ENCODE measurements at places on chromosomes 2 and 18. TPM values are rescaled to one million over a fixed set of nuclear protein-coding genes. Genes with fewer than 3 reads are reported as not detected.

The REG3G gene
- total RNA-seq = not detected

The ALK gene
- total RNA-seq = 0.30 TPM

The SLC5A7 gene
- total RNA-seq = 0.98 TPM

The UGT1A3 gene
- not detected for total RNA-seq

The CGREF1 gene
- total RNA-seq = not detected

The NAPG gene
- 28.8 TPM for total RNA-seq

The RAB27B gene
- total RNA-seq = 28.1 TPM

The FRZB gene
- total RNA-seq = 5.7 TPM

The RGPD3 gene
- 0.13 TPM for total RNA-seq

The POTEI gene
- 0.07 TPM for total RNA-seq

The GNLY gene
- total RNA-seq = 24.1 TPM

The FSIP2 gene
- 0.11 TPM for total RNA-seq

The IL1A gene
- total RNA-seq = 4.7 TPM

The SPATS2L gene
- 86.1 TPM for total RNA-seq

GRCh38 chr2:137938204-137938603 lies 26.1 kb upstream of the HNMT start:
- H3K27ac ChIP-seq = no peak overlapping the region
- DNase-seq = no peak
- no peaks in the 10 kb centered on the region for H3K4me1 ChIP-seq
- H3K27me3 ChIP-seq = no peaks in the 10 kb centered on the region
- H3K36me3 ChIP-seq = no peaks in the 10 kb centered on the region

DNA sequence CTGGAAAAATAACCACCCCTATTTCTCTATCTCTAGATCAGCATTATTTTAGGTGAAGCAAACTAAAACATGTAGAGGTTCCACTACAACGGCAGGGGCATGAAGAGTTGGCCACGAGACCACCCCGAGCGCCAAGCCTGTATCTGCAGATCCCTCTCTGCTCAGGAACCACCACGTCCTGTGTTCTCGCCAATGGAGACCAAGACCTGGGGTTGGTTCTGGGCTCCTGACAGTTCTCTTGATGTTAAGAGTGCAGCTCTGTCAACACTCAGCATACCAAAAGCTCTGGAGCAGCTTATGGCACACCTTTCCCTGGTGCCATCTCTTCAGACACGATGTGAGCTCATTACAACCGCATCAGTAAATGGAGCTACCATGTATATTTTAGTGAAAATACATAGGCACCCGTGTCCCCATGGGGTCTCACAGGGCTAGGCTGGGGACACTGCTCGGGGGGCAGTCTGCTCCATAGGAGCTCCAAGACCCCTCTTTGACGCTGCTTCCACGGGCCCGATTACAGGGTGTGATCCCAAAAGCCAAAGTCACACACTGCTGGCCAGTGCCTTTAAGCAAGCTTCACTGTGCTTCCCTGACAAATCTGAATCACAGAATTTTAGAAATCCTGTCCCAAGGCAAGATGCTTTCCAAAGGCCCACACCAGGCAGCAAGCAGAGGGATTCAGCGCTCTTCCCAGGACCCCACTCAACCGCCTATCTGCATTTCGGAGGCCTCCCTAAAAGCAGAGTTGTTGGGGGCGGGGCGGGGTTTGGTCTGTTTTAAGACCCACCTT lies 72.2 kb downstream of the EMILIN2 start:
- no peaks in the 10 kb centered on the region for H3K27me3 ChIP-seq
- no peak overlapping the region for H3K27ac ChIP-seq
- DNase-seq = no peak
- H3K4me3 ChIP-seq = no peak overlapping the region
- H3K36me3 ChIP-seq = peaks cover 89% of the 10 kb centered on the region

DNA sequence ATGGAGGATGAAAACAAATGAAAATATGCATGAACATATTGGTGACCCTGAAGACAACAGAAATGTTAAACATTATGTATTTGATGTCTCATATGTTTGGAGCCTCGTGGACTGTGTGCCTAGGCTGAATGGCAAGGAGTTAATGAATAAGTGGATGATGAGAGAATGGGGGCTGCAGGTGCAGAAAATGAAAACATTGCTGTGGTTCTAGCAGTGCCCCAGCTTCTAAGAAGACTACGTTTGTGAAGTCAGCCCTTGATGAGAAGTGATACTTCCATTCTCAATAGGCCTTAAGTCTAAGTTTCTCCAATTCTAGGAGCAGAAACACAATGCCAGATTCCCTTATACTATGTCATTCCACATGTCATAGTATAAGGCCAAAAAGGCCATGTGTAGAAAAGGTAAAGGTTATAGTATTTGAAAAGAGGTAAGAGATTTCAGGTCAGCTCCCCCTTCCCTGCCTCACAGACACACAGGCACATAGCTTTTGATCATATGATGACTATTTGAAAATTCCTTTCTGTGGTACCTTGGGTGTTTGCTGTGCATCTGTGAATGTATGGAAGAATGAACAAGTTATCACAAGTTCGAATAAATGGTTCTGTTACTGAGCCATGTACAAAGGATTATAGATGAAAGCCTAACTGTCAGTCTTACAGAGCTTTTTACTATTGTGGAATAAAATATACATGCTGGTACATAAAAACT lies 280.8 kb downstream of the SETBP1 start:
- no peak overlapping the region for H3K27ac ChIP-seq
- no peak overlapping the region for H3K4me3 ChIP-seq
- no peaks in the 10 kb centered on the region for H3K27me3 ChIP-seq
- DNase-seq = no peak

DNA sequence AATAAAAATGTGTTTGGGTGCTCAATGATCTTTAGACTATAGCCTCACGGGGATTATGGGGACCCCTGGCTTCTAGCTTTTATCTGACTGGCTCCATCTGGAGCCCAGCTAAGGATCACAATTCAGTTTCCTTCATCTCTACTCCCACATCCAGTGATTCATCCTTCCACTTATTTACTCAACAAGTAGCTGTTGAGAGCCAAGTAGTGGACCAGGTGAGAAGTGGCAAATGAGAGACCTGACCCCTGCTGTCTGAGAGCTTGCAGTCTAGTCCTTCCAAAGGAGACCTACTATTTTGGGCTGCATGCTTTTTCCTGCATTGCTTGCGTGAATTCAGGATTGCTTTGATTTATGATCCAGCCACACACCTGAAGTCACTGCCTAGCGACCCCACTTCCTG lies 10.7 kb upstream of the DSG3 start:
- H3K36me3 ChIP-seq = no peaks in the 10 kb centered on the region
- no peak overlapping the region for H3K4me3 ChIP-seq
- no peaks in the 10 kb centered on the region for H3K4me1 ChIP-seq
- H3K27me3 ChIP-seq = no peaks in the 10 kb centered on the region

- DNase-seq = no peak
- no peaks in the 10 kb centered on the region for H3K4me1 ChIP-seq
- H3K27ac ChIP-seq = no peak overlapping the region
- no peaks in the 10 kb centered on the region for H3K27me3 ChIP-seq
- no peak overlapping the region for H3K4me3 ChIP-seq
These were observed 810.6 kb upstream of the PIK3C3 start for GRCh38 chr18:41144441-41144840.

DNA sequence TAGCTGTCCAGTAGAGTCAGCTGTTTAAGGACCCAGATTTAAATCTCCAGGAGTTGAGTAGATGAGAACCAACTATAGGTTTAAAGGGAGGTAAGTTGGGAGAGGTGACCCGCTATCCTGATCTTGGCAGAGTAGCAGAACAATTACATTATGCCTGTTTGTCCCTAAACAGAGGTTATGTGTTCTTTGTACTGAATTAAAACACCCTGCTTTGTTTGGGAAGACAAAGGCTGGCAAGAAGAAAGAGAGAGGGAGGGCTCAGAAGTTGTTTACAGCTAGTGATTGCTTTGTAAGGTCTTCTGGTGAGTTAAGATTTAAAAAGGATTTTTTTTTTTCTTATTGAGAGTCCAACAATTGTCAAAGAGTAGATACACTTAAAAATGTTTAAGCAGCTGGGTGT lies 37.3 kb downstream of the USP14 start:
- no peaks in the 10 kb centered on the region for H3K36me3 ChIP-seq
- no peak overlapping the region for H3K27ac ChIP-seq
- no peaks in the 10 kb centered on the region for H3K4me1 ChIP-seq
- no peaks in the 10 kb centered on the region for H3K27me3 ChIP-seq
- no peak for DNase-seq

DNA sequence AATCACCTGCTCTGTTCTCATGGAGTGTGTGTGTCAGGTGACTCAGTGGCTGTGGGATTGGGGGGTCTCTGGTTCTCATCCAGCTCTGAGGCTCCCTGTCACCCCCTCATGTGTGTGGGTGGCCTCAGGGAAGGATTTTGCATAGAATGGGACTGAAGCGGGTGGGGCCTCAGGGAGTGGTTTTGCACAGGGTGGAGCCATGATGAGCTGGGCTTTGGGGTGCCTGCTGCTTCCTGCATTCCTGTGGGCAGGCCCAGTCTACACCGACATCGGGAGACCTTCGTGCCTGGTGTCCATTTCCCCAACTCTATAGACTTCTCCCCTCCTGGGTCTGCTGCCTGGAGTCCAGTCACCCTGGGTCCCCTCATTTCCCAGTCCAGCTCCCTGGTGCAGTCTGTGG lies 59.7 kb downstream of the VAPA start:
- no peak overlapping the region for H3K4me3 ChIP-seq
- no peaks in the 10 kb centered on the region for H3K27me3 ChIP-seq
- H3K36me3 ChIP-seq = no peaks in the 10 kb centered on the region
- no peak overlapping the region for H3K27ac ChIP-seq
- peaks cover 8% of the 10 kb centered on the region for H3K4me1 ChIP-seq

GRCh38 chr2:62570861-62571698 lies 65.1 kb upstream of the TMEM17 start:
- peak overlapping the region; percentile 7 for H3K4me3 ChIP-seq
- H3K27ac ChIP-seq = no peak overlapping the region
- H3K4me1 ChIP-seq = no peaks in the 10 kb centered on the region
- DNase-seq = peak; percentile 33
- H3K36me3 ChIP-seq = no peaks in the 10 kb centered on the region

- no peak overlapping the region for H3K4me3 ChIP-seq
- no peaks in the 10 kb centered on the region for H3K36me3 ChIP-seq
- H3K27me3 ChIP-seq = no peaks in the 10 kb centered on the region
These were observed 181.3 kb upstream of the ZNF521 start for GRCh38 chr18:25533218-25533617.

- no peak for DNase-seq
- no peak overlapping the region for H3K4me3 ChIP-seq
- H3K27ac ChIP-seq = no peak overlapping the region
- H3K36me3 ChIP-seq = no peaks in the 10 kb centered on the region
- no peaks in the 10 kb centered on the region for H3K27me3 ChIP-seq
- no peaks in the 10 kb centered on the region for H3K4me1 ChIP-seq
These were observed 373.8 kb upstream of the SYT4 start for GRCh38 chr18:43651057-43651456.

DNA sequence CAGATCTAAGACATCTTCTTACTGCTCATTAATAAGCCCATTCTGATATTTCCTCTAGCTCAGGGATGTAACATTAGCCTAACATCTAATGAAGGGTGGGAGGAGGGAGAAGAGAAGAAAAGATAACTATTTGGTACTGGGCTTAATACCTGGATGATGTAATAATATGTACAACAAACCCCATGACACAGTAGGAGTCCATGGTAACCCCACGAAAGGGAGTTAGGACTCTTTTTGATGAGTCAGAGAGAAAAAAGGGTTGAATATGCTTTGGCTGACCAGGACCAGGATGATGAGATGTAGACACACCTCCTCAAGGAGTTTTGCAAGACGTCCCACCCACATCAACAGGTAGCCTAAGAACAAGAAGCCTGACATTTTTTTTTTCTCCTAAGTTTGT lies 34.4 kb upstream of the DLX2 start:
- H3K27ac ChIP-seq = no peak overlapping the region
- no peak for DNase-seq
- H3K27me3 ChIP-seq = no peaks in the 10 kb centered on the region
- no peak overlapping the region for H3K4me3 ChIP-seq
- no peaks in the 10 kb centered on the region for H3K36me3 ChIP-seq
- H3K4me1 ChIP-seq = no peaks in the 10 kb centered on the region

DNA sequence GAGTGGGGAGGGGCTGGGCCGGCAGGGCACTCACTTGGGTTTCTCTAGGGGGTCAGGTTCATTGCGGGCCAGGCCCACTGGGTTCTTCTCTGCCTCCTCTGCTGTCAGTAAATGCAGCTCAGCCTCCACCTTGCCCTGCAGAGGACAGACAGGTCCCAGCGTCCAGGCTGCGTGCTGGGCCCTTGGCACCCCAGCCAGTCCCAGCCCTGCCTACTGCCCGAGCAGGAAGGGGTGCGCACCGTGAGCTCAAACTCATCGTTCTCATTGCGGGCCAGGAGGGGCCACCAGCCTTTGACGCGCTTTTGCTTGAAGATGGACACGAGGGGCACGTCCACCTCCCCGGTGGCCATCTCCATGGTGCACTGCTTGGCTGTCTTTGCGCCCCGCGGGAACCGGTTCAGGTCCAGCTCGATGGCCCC lies 17.3 kb downstream of the OTOF start:
- H3K27me3 ChIP-seq = no peaks in the 10 kb centered on the region
- no peaks in the 10 kb centered on the region for H3K36me3 ChIP-seq
- peaks cover 4% of the 10 kb centered on the region for H3K4me1 ChIP-seq
- H3K4me3 ChIP-seq = no peak overlapping the region

- no peak for DNase-seq
- no peaks in the 10 kb centered on the region for H3K27me3 ChIP-seq
- H3K4me1 ChIP-seq = no peaks in the 10 kb centered on the region
- no peaks in the 10 kb centered on the region for H3K36me3 ChIP-seq
These were observed 61.4 kb downstream of the WDR75 start for GRCh38 chr2:189502714-189503113.

GRCh38 chr2:183123959-183124221 lies 353 bp upstream of the NUP35 start:
- H3K36me3 ChIP-seq = no peaks in the 10 kb centered on the region
- H3K27ac ChIP-seq = peak overlapping the region; percentile 84
- DNase-seq = no peak
- H3K4me3 ChIP-seq = peak overlapping the region; percentile 93
- H3K4me1 ChIP-seq = peaks cover 15% of the 10 kb centered on the region

GRCh38 chr18:48330016-48330991 lies 78.9 kb downstream of the ZBTB7C start:
- no peaks in the 10 kb centered on the region for H3K36me3 ChIP-seq
- DNase-seq = no peak
- no peaks in the 10 kb centered on the region for H3K4me1 ChIP-seq

- DNase-seq = no peak
- peaks cover 25% of the 10 kb centered on the region for H3K36me3 ChIP-seq
- H3K4me1 ChIP-seq = no peaks in the 10 kb centered on the region
- H3K27me3 ChIP-seq = no peaks in the 10 kb centered on the region
- H3K4me3 ChIP-seq = no peak overlapping the region
These were observed 66.8 kb upstream of the DNER start for GRCh38 chr2:229780856-229781773.

- H3K4me1 ChIP-seq = peaks cover 27% of the 10 kb centered on the region
- DNase-seq = no peak
- H3K27me3 ChIP-seq = no peaks in the 10 kb centered on the region
- no peak overlapping the region for H3K4me3 ChIP-seq
These were observed 20.9 kb upstream of the TFPI start for GRCh38 chr2:187574969-187575750.

- no peaks in the 10 kb centered on the region for H3K4me1 ChIP-seq
- no peak overlapping the region for H3K4me3 ChIP-seq
- no peak overlapping the region for H3K27ac ChIP-seq
- no peak for DNase-seq
- H3K27me3 ChIP-seq = no peaks in the 10 kb centered on the region
These were observed 324.0 kb downstream of the PARD3B start for GRCh38 chr2:204869132-204869823.

GRCh38 chr2:191049728-191050639 lies 36.0 kb upstream of the STAT1 start:
- H3K4me1 ChIP-seq = peaks cover 19% of the 10 kb centered on the region
- no peaks in the 10 kb centered on the region for H3K36me3 ChIP-seq
